ENCODE measurements at places on chromosomes 3 and 15.

- DNase-seq = no peak
These were observed 808.8 kb upstream of the LMCD1 start for GRCh38 chr3:7692866-7693265.

DNA sequence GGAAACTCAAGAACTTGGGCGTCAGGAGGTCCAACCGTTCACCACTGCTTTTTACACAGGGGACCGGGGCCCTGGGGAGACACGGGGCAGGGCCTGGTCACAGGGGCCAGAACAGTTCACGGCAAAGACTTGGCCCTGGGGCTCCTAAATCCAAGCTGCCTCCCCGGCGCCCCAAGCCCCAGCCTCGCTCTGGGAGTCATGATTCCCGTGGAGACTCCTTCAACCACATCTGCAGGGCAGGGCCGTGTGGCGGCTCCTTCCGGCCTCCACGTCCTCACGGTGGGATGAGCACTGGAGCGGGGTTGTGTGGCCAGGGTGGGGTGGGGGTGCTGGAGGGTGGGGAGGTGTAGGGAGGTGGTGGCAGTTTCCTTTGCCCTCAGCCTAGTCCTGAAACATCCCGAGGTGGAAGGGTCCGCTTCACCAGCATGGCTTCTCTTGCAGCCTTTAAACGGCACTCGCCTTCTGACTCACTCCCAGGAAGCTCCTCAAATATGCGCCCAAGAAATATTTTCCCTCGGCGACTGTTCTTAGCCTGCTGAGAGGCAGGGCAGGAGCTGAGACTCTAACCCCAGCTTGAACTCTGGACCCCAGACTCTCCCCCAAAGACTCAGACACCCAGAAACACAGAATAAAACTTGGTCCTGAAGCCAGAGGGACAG lies 1.8 kb downstream of the MUC4 start:
- DNase-seq = peak; percentile 56

DNA sequence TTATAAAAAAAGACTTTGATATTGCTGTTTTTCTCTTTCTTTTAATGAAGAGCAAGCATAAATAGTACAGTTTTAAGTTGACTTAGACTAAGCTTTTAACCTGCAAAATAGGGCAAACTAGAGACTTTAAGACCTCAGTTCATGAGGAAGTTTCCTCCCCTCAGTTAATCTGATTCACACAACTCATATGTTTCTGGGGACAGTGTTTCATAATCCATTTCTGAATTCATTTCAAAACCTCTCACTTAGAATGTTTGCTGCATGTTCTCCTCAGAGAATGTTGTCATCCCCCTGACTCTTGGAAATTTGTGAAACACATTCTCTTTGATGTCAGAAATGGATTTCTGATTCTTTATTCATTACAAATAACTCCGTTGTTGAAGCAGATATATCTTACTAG lies 79.3 kb upstream of the SKOR1 start:
- DNase-seq = no peak

GRCh38 chr15:62104401-62104800 lies 37.6 kb downstream of the C2CD4A start:
- DNase-seq = no peak

GRCh38 chr3:71816767-71817156 lies 31.8 kb upstream of the PROK2 start:
- DNase-seq = no peak

GRCh38 chr3:32017286-32017685 lies 35.7 kb downstream of the ZNF860 start:
- no peak for DNase-seq

GRCh38 chr3:106206146-106206545 lies 337.3 kb upstream of the CBLB start:
- DNase-seq = no peak

GRCh38 chr3:40187945-40188344 lies 121.6 kb upstream of the EIF1B start:
- no peak for DNase-seq

DNA sequence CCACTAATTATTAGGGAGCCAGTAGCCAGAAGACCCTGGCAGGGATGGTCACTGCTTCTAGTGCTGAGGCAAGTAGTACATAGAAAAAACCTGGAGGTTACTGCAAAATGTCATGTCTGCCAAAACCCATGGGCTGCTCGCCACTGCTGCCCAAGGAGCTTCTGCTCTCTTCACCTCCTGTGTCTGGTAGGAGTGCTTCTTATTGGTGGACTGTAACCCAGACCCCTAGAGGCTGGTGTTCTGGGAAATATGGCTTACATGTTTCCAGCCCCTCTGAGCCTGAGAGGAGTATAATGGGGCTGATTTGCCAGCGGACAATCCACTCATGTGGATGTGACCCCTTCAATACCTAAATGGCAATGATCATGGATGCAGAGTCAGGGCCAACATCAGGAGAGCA lies 286.4 kb downstream of the EPHB1 start:
- DNase-seq = no peak

- DNase-seq = no peak
These were observed 100.8 kb downstream of the CPN2 start for GRCh38 chr3:194250098-194251002.

- DNase-seq = no peak
These were observed 8.0 kb upstream of the ZNF501 start for GRCh38 chr3:44721231-44722102.

DNA sequence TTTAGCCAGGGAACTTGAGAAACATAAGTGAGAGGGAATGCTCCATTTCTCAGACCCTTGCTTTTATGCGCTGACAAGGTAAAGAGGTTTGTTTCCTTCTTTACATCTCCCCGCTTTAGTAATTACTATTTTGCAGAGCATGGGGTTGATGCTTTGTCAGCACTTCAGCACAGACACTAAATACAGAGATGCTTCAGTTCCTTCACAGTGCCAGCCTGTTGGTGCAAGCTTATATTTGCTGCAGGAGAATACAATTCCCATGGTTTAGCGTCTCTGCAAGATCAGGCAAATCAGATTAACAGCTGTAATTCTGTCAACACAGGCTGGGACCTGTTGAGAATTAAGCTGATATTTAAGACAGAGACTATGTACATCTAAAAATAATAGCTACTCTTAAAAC lies 2.9 kb downstream of the FMN1 start:
- DNase-seq = no peak

DNA sequence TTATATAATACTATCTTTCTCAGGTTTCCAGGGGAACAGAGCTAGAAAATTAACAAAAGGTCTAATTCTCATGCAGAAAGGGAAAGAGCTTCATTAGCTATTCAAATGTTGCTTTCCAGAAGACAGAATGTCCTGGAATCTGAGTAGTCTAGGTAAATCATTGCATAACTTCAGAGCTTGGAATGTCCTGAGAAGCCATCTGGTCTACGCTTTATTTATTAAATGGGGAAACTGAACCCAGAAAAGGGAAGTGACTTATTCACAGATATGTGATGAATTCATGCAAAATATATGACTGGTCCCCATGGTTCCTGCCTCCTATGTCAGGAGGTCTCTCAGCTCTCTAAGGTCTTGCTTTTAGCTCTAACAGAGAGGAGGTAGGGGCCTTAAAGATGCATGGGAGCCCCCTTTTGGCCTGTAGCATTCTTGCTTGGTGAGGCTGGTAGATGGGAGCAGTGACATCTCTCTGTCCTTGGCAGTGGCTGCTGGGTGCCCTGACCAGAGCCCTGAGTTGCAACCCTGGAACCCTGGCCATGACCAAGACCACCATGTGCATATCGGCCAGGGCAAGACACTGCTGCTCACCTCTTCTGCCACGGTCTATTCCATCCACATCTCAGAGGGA lies 99.2 kb downstream of the CEMIP start:
- DNase-seq = no peak

DNA sequence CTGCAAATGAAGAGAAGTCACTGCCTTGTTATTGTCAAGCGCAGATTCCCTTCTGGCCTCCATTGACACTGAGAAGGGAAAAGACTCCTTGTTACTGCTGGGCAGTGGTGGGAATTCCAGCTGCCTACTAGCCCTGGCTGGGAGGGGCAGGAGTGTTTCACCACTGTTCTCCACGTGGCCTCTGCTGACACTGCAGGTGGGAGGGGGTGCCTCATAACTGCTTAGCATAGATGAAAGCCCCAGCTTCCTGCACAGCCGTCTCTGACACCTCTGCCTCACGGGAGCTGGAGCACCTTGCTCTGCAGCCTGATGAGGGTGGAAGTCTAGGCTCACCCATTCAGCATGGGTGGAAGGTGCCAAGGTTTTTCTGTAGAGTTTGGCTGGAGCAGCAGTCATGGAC lies 52.1 kb downstream of the TM2D3 start:
- no peak for DNase-seq

DNA sequence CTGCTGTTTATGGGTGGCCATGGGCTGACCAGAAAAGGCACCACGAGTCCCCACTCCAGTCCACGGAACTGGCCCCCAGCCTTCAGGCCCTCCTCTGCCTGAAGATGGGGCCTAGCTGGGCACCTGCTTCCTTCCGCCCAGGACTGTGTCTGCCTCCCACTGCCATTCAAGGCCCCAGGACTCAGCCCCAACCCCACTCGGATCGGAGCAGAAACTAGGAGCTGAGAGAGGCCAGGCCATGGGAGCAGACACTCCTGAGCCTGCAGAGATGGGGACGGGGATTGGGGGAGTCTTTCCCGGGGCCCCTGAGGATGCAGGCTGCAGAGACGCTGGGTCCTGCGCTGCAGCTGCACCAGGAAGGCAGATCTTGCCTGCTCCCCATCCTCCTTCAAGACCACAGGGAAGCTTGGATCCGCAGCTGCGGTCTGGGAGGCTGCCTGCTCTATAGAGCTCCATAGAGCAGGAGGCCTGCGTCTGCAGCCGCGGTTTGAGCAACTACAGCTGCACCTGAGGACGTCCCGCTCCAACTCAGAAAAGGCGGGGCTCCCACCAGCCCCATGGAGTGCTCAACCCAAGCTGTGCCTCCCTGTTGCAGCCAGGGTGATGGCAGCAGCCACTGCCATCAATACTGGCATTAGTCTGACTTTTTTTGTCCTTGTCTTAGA lies 383.9 kb upstream of the TMCO5A start:
- no peak for DNase-seq

GRCh38 chr3:196192524-196193051 lies 18.6 kb downstream of the ZDHHC19 start:
- DNase-seq = no peak

DNA sequence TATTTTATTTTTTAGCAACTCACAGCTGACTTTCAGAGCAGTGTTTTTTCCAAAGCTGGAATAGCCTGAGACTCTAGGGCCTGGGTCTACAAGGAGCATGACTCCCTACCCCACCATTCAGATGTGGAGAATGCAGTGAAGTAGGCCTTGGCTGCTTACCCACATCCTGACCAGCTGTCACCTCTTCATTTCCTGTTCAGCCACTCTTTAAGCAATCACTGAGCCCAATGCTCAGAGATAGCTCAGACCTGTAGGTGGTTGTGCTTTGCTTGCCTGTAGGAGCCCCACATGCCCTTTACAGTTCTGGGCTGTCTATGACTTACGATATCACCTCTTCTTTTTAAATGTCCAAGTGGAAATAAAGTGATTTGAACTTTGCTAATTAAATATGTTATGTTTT lies 148.1 kb downstream of the NEK11 start:
- no peak for DNase-seq

DNA sequence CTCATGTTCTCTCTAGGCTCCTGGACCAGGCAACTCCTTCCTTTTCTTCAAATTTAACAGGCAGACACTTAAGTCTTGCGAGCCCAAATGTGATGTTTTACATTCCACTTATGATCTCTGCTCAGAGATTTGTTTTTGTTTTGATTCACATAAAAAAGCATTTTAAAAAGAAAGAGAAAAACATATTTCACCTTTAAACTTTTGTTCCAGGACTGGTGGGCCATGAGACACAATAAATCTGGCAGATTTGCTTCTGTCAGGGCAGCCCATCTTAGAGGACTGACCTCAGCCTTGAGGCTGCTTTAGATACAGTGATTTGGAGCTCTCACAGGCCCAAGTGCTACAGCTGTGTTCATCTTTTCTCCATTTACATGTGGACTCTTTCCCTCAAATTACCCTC lies 52.0 kb downstream of the CMSS1 start:
- no peak for DNase-seq

DNA sequence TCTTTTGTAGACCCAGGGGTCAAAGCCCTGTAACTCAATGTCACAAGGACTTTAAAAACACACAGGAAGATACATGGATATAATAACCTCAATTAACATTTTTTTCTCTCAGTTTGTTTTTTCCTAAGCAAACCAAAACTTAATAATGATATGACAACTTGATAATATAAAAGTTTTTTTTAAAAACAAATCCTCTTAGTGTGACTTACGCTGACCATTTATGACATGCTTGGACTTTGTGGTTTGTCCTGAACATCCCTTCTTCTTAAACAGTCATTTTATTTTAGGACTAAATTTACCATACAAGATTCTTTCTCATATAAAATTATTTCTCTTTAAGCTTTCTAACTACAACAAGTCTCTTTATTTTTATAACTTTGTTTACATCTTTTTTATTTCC lies 25.4 kb upstream of the FAM3D start:
- DNase-seq = no peak

DNA sequence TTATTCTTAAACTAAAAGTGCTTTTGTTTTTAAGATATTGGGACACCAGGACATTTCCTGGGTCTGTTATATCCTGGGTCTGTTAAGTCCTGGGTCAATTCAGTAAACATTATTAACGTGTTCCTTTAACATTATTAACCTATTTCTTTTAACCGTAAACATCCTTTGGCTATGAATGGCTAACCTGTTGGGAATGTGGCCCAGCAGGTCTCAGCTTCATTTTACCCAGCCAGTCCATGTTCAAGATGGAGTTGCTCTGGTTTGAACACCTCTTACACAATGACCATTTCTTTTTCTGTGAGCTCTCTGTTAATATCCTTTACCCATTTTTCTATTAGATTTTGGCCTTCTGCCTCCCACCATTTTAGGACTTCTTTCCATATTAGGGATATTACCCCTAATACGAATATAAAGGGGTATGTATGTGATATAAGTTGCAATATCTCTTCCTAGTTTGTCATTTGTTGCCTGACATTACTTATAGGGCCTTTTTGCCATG lies 88.9 kb upstream of the NEDD4 start:
- DNase-seq = no peak

- no peak for DNase-seq
These were observed 533.2 kb downstream of the GRM7 start for GRCh38 chr3:7393944-7394605.

DNA sequence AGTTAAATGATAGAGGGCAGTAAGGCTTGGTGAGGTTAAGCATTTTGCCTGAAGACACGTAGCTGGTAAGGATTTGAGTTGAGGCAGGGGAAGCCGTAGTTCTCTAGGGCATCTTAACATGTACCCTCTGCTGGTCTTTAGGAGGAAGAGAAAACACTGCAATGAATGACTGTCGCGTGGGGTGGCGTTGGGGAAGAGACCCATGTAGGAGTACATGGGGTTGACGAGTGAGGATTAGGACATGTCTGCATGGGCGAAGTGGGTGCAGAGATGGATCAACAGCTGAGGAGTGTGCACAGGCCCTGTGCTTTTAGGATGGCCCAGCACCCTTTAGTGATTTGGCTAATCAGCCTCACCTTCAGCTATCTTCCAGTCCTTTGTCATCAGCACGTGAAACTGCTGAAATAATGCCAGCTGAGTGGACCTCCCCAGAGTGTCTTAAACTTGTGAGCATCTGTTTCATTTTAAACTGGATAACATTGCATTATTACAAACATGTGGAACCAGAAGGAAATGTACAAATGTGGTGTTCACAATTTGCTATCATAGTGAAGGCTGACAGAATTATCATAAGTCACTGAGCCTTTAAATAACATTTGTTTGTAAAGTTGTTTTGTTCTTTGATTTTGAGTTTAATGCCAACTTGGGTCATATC lies 15.3 kb downstream of the P2RY14 start:
- no peak for DNase-seq

All from urothelium cell line (cell line).